Stimulated activated CD8-positive, alpha-beta memory T cell treated with anti-CD3 and anti-CD28 coated beads, Interleukin-2, amount 100 ng/mL, for 1 hour (primary cell): ENCODE measurements at places on chromosomes 12 and 14.

DNA sequence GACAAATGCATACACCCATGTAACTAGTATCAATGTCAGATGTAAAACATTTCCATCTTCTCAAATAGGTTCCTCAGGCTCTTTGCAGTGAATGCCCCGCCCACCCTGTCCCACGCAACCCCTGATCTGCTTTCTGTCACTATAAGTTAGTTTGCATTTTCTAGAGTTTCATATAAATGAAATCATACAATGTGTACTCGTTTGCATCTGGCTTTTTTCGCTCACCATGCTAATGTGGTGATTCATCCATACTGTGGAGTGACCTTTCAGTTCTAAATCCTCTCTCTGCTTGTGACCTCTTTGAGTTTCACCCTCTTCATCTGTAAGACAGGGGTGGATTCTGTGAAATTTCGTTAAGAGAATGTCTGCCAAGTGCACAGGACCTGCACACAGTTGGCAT is 30.6 kb upstream of the MSI1 start:
- no peak for DNase-seq

DNA sequence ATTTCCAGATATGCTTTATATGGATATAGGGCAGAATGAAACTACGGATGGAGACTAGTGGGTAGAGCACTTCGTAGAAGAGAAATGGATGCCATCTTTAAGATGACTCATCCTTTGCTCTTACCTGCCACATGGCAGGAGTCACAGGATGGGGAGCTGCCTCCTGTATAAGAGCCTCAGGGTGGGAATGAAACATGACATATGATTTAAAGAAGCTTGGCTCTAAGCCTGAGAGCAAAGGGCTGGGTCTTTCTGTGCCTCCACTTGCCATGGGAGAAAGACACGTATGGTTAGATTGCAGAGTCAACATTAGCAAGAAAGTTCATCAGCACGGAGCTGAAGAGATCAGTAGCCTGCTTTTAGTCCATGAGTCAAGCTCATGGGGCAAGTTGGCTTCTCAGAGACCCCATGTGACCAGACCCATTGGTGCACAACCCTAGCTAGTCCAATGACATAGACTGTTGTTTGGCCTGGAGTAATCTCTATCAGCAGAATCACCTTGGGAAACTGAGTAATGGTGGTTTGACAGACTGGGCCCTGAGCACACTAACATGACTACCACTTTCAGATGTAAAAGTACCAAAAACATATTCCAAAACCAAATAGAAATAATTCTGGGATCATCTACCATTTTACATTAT is 38.1 kb upstream of the IL22 start:
- DNase-seq, result no peak

- DNase-seq, result no peak
Measured at GRCh38 chr12:95402096-95402495, 71.9 kb upstream of the METAP2 start.

GRCh38 chr12:124677552-124678356 is 110.3 kb upstream of the NCOR2 start:
- DNase-seq, result no peak

DNA sequence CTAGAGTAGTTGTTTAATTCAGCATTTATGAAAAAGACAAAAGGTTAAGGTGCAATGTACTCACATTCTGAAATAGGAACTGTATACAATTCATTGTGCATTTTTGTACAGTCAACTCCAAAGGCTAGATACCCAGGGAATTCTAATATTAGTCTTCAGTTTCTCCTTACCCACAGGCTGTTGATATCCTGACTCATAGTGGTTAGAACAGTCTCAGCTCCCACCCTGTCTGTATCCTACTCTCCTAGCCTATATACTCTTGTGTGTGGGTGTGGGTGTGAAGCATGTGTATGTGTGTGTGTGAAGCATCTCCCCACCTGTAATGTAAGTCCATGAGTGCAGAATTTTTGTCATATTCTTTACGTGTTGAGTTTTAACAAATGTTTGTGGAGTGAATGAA is 229.5 kb downstream of the NAV3 start:
- DNase-seq, result no peak

DNA sequence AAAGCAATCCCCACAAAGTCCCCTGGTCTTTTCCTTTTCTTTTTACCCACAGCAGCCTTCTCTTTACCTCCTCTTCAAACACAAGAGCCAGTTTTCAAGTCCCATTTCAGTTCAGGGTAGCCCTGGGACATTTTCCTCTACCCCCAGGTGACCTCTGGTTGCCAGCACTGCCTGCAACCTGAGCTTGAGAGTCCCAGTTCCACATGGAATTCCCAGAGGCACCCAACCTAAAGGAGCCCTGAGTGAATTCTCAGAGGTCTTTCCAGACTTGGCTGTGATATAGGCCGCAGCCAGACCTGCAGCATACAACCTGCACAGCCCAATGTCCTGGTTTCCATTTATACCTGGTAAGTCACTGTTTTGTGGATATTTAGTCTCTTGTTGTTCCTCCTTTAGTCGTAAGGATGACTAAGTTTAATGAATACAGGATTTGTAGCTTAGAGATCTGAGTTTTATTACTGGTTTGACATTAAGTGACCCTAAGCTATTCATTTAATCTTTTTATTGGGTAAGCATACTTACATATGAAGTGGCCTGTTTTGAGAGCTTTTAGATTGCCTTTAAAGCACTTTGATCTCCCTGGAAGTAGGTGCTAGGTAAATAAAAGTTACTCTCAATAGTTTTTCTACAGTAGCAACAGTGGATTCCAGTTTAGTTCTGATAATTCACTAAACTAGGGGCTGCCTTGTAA is 159.8 kb downstream of the TGFB3 start:
- DNase-seq, result no peak

GRCh38 chr14:100710826-100711462 is 15.7 kb upstream of the DLK1 start:
- DNase-seq, result no peak

DNA sequence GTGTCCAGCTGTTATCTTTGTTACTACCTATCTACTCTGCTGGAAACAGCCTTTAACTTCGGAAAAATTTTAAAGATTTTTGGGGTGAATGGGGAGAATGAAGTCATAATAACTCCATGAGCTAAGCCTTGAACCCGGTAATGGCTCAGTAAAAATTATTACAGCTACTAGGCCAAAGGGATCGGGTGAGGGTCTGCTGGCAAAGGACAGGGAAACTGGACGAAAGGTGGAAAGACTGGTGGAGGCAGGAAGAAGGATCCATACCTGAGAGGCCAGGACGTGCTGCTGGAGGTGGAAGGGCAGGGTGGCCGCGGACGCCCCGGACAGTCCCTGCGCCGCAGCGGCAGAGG is 10.1 kb downstream of the TBX3 start:
- DNase-seq, result no peak

DNA sequence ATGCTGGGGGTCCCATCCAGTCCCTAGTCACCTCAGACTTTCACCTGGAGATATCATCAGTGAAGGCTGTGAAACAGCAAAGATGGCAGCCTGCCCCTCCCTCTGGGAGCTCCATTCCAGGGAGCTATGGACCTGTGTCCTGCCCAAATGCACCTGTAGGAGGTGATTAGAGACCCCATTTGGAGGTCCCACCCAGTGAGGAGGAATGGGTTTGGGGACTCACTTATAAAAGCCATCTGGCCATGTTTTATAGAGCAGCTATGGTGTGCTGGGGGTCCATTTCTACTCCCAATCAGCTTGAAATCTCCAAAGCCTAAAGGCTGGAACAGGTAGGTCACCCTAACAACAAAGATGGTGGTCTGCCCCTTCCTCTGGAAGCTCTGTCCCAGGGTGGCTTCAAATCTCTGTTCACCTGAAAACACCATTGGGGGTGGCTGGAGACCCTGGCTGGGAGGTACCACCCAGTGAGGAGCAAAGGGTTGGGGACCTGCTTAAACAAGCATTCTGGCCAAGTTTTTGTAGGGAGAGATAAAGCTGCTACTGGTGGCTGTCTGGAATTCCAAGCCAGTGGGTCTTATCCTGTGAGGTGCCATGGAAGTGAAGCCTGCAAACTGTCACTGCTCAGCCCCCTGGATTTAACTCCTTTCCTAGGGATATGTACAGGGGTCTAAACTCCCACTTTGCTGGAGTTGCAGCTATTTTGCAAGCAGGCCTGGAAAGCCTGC is 182.3 kb downstream of the RASSF9 start:
- no peak for DNase-seq

GRCh38 chr12:29145372-29146170 is 3.5 kb upstream of the FAR2 start:
- no peak for DNase-seq

GRCh38 chr12:50111395-50111692 is 692 bp upstream of the COX14 start:
- no peak for DNase-seq

DNA sequence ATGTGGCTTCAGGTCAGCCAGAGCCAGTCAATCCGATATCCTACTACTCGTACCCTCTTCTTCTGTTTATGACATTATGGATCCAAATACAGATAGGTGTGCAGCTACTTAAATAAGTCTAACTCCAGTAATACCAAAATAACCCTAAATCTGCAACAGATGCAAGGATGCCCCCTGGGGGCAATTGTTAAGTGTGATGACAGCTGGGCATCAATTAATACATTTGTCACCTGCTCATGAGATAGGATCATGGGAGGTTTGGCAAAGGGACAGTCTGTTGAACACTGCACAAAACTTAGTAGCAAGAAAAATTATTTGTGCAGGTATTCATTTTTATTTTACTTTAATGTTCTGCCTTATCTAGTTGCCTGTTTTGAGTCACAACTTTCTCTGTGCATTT is 83.2 kb downstream of the SLC38A6 start:
- DNase-seq, result no peak

GRCh38 chr12:59763835-59764234 is 168.0 kb downstream of the SLC16A7 start:
- no peak for DNase-seq

DNA sequence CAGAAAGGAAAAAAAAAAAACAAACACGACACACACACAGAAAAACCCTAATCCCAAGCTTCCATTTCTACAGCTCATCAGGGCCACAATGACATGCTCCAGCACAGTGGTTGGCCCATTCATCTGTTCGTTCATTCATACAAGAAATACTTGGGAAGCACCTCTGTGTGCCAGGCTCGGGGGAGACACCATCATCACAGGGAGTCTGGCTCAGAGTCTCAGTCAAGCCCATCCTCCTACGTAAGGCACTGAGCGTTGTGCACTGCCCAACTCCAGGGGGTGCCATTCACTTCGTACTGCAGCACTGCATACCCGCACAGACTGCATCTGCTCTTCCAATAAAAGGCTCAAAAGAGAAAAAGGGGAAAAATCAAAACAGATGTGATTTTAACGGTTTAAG is 15.3 kb downstream of the VPS37B start:
- no peak for DNase-seq

DNA sequence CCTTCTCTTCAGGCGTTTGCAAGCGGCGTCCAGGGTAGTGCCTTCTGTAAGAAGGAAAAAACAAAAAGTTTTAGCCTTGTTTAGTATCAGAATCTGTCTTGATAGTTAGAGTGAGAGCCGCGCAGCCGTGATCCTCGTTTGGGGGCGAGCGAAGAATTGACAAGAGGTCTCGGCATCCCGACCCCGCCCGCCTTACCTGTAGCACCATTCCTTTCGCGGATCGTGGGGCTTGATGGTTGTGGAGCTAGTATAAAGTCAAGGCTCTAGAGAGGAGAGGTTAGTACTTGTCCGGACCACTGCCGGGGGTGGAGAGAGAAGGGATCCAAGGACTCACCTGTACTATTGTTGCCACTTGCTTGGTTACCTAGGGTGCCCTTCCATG is 494 bp downstream of the TMTC3 start:
- DNase-seq, result no peak

DNA sequence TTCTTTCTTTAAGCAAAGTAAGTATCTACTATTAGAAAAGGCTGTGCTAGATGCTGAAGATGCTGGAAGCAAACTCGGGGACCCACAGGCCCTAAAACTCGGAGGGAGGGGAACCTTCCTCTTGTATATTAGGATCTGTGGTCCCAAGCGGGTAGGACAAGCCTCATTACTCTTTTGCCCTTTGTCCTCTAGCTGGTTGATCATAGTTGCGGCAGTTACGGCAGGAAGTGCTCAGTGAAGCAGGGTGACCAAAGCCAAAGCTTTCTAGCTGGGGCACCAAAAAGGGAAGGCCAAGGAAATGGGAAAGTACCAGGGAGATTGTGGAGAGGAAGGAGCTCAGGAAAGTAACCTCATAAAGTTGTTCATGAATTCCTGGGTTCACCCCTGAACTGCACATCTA is 76.3 kb downstream of the SCFD1 start:
- DNase-seq, result no peak

DNA sequence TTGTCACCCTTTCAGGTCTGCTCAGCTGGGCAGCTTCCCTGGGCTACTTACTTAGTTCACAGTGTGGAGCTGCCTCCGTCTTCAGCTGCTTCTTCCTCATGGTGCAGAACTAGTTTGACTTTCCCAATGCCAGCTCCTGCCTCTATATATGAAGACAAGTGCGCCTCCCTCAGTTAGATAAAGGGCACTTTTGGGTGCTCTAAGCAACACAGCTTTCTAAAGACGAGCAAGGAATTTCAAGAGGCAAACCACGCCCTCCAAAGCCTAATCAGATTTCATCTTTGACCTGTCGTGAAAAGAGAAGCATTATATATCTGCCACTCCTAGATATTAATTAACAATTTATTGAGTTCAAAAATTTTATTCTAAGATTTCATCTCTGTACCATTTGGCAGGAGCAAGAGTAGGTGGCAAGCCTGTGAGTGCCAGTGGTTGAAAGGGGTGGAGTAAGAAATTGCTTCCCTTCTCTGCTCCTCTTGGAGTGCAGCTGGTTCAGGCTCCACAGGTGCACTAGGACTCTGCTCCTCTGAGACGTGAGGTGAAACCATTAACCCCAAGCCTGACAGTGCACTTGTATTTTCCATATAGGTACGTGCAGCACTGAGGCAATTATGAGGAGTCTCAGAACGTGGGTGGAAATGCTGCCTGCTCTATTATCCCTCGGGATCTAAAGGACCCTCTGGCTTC is 2.1 kb upstream of the SLC11A2 start:
- DNase-seq, result no peak

GRCh38 chr12:67496581-67496980 is 152.0 kb upstream of the DYRK2 start:
- no peak for DNase-seq

GRCh38 chr14:86196471-86196870 is 666.5 kb downstream of the FLRT2 start:
- DNase-seq, result no peak

DNA sequence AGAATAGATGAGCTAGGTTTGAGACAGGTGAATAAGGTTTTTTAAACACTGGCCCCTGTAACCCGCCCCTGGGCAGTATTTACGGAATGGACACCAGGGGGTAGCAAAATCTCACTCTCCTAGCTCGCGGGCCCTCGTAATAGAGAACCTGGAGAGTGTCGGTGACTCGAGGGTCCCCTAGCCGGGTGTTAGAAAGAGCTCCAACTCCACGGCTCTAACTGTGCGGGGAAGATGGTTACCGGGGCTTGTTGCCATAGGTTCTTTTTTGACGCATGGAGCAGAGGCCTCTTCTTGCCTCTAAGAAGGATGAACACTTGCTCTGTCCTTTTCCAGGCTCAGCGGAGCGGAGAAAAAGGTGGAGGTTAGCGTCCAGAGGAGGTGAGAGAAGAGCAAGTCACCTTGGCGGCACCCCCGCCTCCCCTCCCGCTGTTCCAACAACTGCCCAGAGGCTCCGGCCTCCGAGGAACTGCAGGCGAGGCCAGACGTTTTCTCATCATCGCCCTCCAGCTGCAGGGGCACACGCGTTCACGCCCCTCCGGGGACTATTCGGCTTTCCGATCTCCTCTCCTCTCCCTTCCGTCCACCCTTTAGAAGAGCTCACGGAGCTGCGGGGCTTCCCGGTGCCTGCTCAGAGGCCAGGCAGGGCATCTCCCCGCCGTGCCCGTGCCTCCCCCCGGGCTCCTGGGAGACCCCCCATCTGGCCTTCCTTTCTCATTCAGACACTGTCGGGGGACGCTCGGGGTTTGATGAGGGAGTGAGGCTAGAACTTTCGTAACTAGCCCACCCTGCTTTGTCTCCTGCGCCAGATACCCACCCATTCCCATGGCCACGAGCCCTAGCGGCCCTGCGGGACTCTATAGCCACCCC is 1.4 kb upstream of the ARHGEF40 start:
- peak; percentile 23 for DNase-seq
